ENCODE measurements at places on chromosomes 4 and X.
A peak's percentile ranks its signal among the peaks of the same experiment; 100 is the strongest.

DNA sequence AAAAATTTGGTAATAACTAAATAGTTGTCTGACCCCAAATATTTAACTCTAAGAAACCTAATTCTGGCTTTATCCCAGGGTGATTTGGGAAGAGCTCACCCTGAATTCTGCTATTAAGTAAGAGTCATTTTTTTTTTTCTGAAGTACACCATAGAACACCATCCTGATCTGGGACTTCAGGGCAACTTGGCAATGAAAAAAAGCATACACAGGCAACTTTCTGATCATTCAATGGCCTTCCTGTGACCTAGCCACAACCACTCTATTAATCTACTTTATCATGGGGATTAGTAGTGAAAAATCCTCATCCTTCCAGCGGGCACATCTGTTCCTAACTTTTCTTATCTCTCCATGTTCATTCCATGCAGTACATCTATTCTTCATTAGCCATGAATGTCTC lies 333.2 kb upstream of the MAD2L1 start:
- no peak for DNase-seq

GRCh38 chrX:30150196-30150895 lies 65.0 kb upstream of the MAGEB2 start:
- no peak for DNase-seq

DNA sequence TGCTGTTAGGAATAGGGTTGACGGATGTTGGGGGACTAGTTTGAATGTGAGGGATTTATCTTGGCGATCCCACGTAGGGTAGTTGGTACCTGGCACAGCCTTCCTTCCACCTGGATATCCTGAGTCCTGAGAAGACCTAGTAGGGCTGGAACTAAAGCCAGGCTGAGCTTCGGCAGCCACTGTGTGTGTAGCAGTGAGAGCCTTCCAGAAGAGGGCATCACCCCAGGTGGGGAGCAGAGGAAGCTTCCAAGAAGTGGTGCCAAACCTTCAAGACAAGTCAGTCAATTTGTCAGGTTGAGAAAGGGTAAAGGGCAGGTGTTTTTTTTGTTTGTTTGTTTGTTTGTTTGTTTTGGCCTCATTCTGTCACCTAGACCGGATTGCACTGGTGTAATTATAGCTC lies 1.2 kb upstream of the FGFBP2 start:
- no peak for DNase-seq

DNA sequence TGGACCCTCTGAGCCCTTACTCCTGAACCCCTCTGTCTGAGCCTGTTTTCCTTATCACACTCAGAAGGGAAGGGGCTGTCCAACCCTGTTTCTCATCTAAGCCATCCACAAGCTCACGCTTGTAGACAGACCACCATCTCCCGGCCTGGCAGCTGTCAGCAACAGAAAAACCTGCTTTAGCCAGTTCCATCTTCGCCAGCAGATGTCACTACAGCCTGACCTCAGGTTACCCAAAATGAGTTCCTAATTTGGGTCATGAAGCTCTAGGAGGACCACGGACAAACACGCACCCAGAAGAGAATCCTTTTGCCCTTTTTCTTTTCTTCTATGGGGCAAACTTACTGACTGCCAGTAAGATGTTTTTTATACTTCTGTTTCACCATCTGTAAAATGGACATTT lies 445.4 kb downstream of the BCOR start:
- DNase-seq, result peak; percentile 2

DNA sequence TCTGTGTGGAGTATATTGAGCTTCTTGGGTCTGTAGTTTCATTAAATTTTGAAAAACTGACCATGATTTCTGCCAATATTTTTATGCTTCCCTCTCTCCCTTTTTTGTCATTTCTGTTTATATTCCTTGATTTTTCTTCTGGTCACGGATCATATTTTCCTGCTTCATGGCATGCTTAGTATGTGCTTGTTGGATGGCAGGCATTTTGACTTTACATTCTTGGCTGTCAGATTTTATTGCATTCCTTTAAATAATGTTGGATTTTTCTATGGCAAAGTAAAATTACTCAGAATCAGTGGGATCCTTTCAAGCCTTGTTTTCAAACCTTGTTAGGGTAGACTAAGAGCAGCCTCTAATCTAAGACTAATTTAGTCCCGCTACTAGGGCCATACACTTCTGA lies 531.8 kb downstream of the IL15 start:
- no peak for DNase-seq

DNA sequence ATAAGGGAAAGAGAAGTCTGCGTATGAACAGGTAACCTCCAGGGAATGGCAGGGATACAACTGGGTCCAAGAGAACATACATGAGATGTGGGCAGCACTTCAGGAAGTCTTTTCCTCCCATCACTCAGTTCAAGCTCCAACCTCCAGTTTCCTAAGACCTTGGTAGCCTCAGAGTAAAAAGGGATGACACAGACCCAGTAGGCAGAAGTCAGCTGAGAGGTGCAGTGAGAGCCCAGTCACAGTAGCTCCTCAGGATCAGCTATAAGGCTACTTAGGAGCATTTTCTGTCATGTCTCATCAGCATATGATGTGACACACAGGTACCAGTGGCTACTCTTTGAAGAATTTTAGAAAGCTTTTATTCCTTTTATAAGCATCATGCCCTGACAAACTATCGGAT lies 12.5 kb upstream of the STS start:
- no peak for DNase-seq

DNA sequence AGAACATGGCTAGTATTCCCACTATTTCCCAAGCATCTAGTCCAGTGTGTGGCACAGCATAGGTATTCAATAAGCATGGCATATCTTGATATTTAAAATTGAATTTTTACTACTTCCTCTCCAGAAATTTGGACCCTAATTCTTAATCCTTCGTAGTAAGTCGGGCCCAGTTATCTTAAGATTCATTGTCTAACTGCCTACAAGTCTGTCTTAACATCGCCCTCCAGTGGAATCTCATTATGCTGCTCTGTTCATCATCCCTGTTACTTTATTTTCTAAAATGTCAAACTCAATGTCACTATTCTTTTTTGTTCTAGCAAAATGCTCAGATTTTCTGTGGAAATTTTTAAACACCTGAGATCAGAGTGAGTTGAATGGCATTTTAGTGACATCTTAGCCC lies 606.2 kb downstream of the KLHL13 start:
- no peak for DNase-seq

DNA sequence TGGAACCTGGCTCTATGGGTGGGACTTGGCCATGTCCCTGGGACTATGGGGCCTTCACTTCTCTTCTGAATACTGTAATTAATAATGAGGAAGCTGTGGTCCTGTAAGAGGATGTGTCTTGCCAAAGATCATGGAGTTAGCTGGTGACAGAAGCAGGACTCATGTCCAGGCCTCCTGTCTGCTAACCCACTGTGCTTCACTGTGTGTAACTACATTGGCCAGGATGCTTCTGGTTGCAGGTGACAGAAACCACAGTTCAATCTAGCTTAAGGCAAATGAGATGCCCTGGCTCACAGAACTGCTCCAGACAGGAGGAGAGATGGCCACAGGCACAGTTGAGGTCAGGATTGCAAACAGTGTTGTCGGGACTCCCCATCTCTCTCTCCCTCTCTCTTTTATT lies 3.1 kb downstream of the MTMR1 start:
- DNase-seq, result no peak

All from stimulated activated CD4-positive, alpha-beta T cell treated with anti-CD3 and anti-CD28 coated beads, TNF-alpha, amount 100 ng/mL, for 1 hour (primary cell).